NCI-H2081 (cell line): ENCODE measurements at places on chromosomes 5 and 9.

DNA sequence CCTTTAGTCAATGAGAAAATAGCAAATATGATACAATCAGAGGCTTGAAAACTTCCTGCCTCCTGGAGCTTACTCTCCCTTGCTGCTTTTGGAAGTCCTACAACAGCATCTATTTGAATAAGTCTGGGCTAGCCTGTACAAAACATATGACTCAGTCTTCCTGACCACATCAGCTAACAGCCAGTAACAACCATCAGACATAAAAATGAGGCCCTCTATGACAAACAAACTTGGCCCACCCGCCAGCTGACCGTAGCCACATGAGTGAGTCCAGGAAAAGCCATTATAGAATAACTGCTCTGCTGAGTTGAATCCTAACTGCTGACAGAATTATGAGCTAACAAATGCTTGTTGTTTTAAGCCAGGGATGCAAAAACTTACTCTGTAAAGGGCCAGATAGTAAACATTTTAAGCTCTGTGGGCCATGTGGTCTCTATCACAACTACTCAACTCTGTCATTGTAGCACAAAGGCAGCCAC, 347.6 kb downstream of the PTPRD start:
- DNase-seq: no peak

DNA sequence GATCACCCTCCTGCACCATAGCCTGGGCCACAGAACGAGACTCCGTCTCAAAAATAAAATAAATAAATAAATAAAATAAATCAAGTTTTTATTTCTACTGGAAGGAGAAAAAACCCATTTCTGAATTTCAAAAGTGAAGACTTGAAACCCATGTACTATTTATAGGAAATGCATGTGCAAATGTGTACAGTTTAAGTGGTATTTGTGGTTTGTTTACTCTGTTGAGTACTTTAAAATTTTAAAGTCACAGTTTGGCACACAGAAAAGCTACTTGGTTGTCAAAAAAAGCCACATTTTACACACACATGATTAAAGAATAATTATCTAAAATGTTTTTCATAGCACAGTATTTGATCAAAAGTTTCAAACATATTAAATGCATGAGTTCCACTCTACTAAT, 43.6 kb downstream of the NR3C1 start:
- DNase-seq: no peak

DNA sequence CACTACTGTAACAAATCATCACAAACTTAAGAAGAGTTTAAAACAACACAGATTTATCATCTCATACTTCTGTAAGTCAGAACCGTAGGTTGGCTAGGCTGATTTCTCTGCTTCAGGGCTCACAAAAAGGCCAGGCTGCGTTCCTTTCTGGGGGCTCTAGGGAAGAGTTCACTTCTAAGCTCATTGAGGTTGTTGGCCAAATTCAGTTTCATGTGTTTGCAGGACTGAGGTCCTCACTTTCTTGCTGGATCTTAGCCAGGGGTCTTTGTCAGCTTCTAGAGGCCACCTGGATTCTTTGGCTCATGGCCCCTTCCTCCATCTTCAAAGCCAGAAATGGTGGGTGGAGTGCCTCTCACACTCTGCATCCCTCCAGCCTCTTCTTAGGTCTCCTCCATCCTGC, 76.0 kb downstream of the ACTBL2 start:
- no peak for DNase-seq

DNA sequence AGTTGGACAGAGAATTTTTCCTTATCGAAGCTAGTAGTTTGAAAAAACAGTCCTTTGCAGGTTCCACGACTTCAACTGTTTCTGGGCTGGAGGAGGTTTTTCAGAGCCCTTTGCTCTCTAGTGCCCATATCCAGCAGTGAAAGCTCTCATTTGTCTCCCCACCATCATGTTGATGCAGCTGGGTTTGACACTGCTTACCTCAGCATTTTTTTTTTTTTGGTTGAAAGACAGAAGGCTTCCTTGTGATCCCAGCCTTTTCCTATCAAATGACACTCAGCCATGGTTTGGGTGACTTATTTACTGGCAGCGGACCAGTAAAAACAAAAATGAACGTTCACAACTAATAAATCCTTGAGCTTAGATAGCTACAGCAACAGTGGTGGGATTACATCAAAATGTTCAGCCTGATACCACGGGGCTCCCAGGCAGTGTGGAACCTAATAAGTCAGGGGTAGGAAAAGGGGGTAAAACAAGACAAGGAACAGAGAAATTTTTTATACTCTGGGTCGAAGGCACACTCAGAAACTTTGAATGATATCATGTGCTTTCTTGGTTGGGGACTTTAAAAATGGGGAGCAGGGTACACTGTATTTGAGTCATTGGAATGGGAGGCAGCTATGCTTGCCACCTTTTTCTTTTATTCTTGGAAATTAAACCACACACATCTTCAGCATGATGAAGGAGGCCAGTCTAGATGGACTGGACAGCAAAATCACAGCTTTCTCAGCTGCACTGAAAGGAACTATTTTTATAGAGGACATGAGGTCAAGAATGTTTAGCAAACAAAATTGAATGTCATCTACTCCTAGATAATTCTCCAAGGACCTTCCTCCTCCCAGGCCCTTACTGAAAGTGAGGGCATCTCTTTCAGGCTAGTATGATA, 308.9 kb upstream of the MPDZ start:
- no peak for DNase-seq

DNA sequence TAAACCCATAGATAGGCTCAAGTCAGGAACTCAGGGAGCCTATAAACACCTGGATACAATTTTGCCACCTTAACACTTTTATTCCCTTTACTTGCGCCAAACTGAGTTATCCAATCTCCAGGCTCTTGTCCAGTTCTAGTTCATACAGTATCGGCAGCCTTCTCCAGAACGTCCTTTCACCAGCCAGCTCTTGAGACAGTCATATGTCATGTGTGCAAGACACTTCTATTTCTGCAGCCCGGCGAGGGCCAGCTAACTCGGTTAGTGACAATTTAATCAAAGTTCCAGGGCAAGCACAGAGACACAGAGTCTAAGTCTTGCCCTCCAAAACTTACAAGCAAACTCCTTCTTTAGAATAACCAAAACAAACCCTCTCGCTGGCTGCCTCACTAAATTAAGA, 12.9 kb downstream of the ABCA1 start:
- DNase-seq: no peak

DNA sequence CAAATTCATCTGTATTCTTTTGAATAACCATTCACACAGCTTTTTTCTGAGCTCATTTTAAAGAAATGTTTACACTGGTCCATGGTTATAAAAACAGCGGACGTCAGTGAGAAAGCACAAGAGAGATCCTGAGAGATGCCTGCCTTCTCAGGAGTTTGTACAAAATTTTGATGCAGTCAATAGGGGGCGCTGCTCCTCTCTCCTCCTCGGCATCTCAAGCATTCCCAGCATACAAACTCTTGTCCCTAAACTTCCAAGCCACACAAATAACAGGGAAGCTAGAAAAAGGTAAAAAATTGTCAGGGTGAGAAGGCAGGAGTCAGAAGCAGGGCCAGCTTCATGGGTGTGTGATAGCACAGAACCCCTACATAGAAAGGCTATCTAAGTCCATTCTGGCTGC, 11.2 kb upstream of the CCDC152 start:
- no peak for DNase-seq

DNA sequence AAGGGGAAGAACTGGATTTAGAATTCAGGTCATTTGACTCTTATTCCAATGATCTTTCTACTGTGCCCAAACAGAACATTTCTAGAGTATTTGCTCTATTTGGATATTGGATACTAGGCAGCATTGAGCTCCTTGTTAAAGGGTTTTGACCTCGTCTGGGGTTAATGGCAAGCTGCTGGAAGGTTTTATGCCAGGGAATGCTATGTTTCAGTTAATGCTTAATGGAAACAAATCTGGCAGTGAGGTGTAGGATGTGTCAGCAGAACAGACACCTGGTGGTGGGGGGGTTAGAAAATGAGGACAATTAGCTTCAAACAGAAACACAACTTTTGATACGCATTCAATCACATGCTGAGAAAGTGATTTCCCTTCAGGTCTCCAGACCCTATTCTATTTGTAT, 51.5 kb downstream of the AGXT2 start:
- DNase-seq: no peak
